Stimulated activated CD8-positive, alpha-beta memory T cell treated with anti-CD3 and anti-CD28 coated beads, Interleukin-4, amount 100 ng/mL, for 24 hours (primary cell): ENCODE measurements at places on chromosomes 1 and 21.

DNA sequence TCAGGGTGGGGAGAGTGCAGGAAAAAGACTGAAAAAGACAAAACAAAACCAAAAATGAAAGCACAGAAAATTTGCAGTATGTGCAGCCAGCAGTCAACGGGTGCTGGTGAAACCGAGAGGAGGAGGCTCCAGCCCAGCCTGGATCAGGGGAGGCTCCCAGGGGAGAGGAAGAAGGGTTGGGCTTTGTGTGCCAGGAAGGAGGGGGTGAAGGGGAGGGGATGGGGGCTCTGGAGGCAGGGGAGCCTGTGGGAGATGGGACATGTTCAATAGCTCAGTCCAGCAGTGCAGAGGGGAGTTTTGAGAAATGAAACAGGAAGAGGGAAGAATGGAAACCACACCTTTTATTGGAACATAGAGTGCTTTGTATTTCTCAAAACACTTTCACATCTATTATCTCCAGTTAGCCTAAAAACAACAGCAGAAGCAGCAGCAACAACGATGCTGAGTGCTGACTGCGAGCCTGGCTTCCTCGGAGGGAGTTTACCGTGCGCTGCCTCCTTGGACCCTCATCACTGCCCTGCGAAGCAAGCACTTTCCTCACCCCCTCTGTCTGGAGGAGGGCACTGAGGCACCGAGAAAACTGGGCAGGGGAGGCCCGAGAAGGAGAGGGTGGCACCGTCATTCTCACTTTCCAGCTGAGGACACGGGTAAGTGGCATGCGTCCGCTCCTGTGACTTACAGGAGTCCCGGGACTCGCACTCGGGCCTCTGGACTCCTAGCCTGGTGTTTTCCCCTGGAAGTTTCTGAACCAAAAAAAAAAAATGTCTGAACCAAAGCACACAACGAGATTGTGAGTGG is 62.9 kb downstream of the MDM4 start:
- DNase-seq = no peak

DNA sequence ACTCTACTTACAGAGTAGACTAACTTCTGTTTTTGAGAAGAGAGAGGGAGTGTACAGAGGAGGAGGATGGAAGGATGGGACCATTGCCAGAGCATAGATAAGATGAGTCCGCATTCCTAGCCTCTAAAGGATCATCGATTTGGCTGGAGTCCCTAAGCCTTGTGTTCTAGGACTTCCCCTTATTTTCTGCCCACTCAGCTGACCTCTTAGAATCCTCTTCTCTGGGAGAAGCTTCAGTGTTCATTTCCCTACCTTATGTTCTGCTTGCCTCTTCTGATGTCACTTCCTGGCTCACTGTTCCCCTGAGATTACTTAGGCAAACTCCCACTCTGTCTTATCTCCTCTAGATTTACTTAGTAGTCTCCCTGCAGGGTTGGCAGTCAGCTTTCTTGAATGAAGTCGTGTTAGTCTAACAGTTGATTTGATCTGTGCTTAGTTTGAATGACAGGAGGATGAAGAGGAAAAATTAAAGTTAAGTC is 156.7 kb downstream of the SYT2 start:
- no peak for DNase-seq

GRCh38 chr1:193318347-193318746 is 131.9 kb upstream of the B3GALT2 start:
- no peak for DNase-seq

DNA sequence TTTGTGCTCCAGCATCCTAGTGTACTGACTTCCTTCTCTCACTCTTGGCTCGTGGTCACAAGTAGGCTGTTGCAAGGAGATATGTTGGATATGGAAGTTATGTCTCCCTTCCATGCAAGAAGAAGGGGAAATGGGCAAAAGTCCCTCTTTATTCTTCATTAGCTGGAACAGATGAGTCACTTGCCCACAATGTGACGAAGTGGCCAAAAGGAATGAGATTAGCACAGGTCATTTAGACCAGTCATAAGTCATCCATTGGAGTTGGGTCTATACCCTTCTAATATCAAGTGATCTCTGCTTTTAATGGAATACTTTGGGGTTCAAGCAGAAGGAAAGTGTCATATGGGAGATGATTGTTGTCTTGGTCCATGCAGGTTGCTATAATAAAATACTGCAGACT is 91.2 kb upstream of the NGF start:
- no peak for DNase-seq

DNA sequence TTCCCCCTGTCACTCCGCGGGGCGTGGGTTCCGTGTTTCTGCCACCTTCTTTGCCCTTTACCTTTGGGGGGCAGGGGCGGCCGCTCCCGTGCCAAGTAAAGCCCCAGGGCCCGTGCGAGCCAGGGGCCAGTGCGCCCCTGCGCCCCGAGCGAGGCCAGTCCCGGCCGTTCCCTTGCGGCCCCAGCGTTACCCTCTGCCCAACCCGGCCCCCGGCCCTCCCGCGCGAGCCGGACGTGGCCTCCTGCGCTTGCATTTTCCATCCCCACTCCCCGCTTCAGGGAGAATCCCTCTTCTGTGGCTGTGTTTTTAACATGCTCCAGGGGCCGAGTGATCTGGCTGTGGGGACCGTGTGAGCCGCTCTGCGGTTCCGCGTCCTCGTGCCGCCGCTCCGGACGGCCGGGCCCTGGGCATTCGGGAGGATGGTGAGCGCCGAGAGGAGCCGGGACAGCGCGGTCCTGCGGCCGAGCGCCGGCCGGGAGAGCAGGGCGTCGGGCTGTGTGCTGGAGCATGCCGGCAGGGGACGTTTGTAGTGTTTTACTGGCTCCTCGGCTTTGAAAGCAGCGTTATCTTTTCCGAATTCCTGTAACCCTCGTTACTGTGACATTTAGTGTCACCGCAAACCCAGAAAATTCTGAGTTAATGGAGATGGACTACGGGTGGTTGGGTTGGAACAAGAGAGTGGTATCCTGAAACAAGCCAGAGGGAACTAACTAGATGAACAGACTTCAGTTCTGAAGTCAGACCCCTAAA is 1.0 kb downstream of the GALNT2 start:
- no peak for DNase-seq
